ENCODE measurements at places on chromosomes 3 and 15. TPM values are rescaled to one million over a fixed set of nuclear protein-coding genes. Genes with fewer than 3 reads are reported as not detected.

Gene CNTN4
- not detected for total RNA-seq

Gene MSL2
- 13.8 TPM for total RNA-seq

Gene STAC
- 2.5 TPM for total RNA-seq

Gene GOLGA8T
- not detected for total RNA-seq

Gene P2RY12
- 0.29 TPM for total RNA-seq

Gene SERPINI2
- not detected for total RNA-seq

Gene CNTN6
- total RNA-seq = not detected

Gene HTR3C
- not detected for total RNA-seq

Gene RPN1
- total RNA-seq = 502 TPM

Gene TMEM212
- not detected for total RNA-seq

Gene LDHAL6B
- not detected for total RNA-seq

Gene DHX30
- 51.2 TPM for total RNA-seq

Gene FOXB1
- not detected for total RNA-seq

Gene OSBPL10
- 9.5 TPM for total RNA-seq

Gene MOBP
- under 0.01 TPM for total RNA-seq

Gene GABRB3
- total RNA-seq = 1.8 TPM

Gene SAMMSON
- not detected for total RNA-seq

Gene HESX1
- total RNA-seq = 1.2 TPM

Gene GUCA1C
- not detected for total RNA-seq

Gene ATP8B4
- total RNA-seq = 3.2 TPM

Gene NOX5
- total RNA-seq = 0.83 TPM

Gene SCN11A
- total RNA-seq = under 0.01 TPM

Gene EOGT
- 44.1 TPM for total RNA-seq

Gene GJD2
- not detected for total RNA-seq

Gene CFAP100
- total RNA-seq = not detected

Gene OCA2
- not detected for total RNA-seq

Gene MESP2
- 0.58 TPM for total RNA-seq

Gene P2RY1
- total RNA-seq = 4.0 TPM

Gene ACKR2
- total RNA-seq = 0.15 TPM

Gene FANCD2OS
- not detected for total RNA-seq

Gene OR5K2
- total RNA-seq = not detected

Gene TLR9
- under 0.01 TPM for total RNA-seq

Gene COPS2
- total RNA-seq = 100 TPM

All from smooth muscle cell of trachea (primary cell).